NCI-H460 (cell line): ENCODE measurements at places on chromosomes 11 and 22. TPM values are rescaled to one million over a fixed set of nuclear protein-coding genes. Genes with fewer than 3 reads are reported as not detected.
A peak's percentile ranks its signal among the peaks of the same experiment; 100 is the strongest.

GRCh38 chr22:42343121-42343454 lies 72.6 kb upstream of the TCF20 start:
- no peak for DNase-seq

- DNase-seq: peak; percentile 8
These were observed 42.3 kb downstream of the TRMU start for GRCh38 chr22:46377525-46378425.

GRAP2 gene
- 0.02 TPM in 1 of 2 replicates, not detected in the other for total RNA-seq

DNA sequence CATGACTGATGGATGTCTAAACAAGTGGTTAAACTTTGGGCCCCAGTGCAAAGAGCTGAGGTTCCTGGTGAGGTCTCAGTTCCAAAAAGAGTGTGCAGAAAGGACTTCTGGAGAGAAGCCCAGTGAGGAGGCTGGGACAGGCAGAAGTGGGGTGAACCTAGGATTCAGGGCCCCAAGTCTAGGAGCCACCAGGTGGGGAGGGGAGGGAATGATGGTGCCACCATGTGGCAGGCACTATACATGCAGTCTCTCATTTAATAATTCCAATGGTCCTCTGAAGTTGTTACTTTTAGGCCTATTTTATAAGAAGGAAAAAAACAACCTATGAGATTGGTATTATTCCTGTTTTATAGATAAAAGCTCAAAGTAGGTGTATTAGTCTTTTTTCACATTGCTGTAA lies 102.0 kb downstream of the INSC start:
- DNase-seq: no peak

DNA sequence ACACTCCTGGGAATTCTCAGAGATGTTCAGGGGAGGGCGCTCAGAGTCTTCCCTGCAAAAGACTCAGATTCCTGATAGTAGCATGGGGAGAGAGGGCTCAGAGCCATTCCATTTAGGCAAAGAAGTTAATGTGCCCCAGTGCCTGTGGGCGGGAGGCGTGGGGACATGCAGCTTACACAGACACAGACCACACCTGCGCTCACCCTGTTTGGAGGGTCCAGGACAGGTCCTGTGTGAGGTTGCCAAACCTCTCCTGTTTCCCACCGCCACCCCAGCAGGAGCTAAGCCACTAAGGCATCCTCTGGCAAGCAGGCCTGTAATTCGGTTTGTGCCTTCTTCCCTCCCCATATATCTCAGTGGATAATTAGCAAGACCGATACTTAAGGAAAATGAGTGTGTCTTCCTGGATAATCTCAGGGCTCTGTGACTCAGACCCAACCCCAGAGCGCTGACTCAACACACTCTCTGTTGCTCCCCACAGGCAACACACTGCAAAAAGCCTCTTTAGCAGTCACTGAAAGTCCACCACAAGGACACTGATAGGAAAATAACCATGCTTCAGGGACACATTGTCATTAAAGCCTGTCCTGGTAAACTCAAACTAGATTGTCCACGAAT lies 118.9 kb upstream of the LMO1 start:
- DNase-seq: no peak

GRCh38 chr11:18312663-18313420 lies 9.1 kb downstream of the HPS5 start:
- DNase-seq: no peak

LRP4 gene
- total RNA-seq: 0.54 and 0.81 TPM in 2 replicates

DNA sequence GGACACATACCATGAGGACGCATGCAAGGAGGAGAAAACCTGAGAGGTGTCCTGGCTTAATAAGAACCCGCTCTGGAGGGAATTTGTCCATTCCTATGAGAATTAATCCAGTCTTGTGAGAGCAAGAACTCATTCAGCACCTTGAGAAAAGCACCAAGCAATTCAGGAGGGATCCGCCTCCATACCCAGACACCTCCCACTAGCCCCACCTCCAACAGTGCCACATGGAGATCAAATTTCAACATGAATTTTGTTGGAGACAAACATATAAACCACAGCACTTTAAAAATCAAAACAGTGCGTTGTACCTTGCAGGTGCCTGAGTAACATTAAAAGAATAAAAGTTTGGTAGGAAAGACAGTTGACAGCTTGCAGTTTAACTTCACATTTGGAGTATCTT lies 11.4 kb downstream of the UBE4A start:
- no peak for DNase-seq

PNPLA5 gene
- total RNA-seq: not detected in 2 replicates

MS4A6A gene
- not detected in 2 replicates for total RNA-seq

DNA sequence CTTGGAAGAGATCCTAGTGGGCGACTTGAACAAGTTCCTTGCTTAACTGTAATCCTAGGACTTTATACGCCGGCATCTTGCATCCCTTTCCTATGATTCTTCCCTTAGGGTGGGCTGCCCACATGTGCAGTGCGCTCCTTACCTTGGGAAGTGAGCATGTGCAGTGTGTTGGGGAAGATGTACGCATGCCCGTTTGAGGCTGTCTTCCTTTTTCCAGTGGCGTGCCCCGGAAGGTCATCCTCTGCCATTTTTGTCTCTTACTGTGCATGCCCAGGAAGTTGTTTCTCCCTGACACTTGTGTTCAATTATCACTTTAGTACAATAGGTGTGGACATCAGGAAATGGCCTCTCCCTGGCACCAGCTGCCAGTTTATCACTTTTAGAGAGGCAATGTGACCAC lies 936.5 kb downstream of the TBC1D22A start:
- no peak for DNase-seq

GRCh38 chr11:102762361-102762767 lies 18.1 kb downstream of the MMP10 start:
- no peak for DNase-seq
